ENCODE measurements at places on chromosomes 3 and 15.
A peak's percentile ranks its signal among the peaks of the same experiment; 100 is the strongest.

GRCh38 chr15:69760890-69761568 is 308.4 kb downstream of the RPLP1 start:
- peak; percentile 96 for DNase-seq

- DNase-seq: peak; percentile 51
Observed at GRCh38 chr15:89776274-89777072, at the start of gene MESP2. Gene MESP2, plus strand, starts transcription at chr15:89776332. Its CDS starts 26 bp downstream, at chr15:89776358.

GRCh38 chr15:82535566-82536408 is 4.5 kb downstream of the RPS17 start:
- no peak for DNase-seq

DNA sequence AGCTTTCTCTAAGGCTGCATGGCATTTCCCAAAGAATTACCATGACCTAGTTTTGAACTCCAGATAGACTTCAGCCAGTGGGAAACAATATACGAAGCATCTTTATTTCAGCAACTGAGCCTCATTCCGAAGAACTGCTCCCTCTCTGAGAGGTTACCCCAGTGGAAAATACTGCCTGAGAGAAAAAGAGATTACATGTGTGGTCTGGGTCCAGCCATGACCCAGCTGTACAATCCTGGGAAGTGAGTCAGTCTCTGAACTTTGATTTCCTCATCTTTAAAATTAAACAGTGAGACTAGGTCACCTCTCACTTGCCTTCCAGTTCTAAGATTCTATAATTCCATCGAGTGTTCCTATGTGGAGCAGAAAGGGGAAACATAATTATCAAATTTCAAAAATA is 42.4 kb downstream of the TNIK start:
- DNase-seq: peak; percentile 60

GRCh38 chr3:48681974-48682610 is 3.6 kb downstream of the NCKIPSD start:
- no peak for DNase-seq
